Renal cortex interstitium (tissue), 15 donors: ENCODE measurements at places on chromosomes 5 and 9.
A peak's percentile ranks its signal among the peaks of the same experiment; 100 is the strongest.

- DNase-seq, result no peak
These were observed 3.9 kb upstream of the BARX1 start for GRCh38 chr9:93958819-93959682.

GRCh38 chr5:23606927-23607326 is 99.5 kb downstream of the PRDM9 start:
- DNase-seq, result no peak

DNA sequence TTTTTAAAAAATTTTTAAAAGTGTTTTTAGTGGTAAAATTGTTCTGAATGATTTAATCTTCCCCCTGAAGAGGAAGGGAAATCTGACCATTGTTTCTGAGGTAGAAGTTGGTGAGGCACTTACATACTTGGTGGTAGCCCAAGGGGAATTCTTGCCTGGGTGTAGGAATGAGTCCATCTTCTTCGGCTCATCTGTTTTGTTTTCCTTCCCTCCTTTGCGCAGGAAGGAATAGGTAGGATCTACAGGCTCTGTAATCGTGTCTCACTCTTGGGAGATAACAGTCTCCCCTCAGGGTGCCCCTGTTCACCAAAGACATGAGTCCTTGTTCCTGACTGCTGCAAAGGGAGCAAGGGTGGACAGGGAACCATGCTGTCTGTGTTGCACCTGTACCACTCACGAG is 138.1 kb downstream of the HSPA4 start:
- DNase-seq, result no peak

- DNase-seq, result no peak
These were observed 597.8 kb upstream of the CLINT1 start for GRCh38 chr5:158456756-158457155.

DNA sequence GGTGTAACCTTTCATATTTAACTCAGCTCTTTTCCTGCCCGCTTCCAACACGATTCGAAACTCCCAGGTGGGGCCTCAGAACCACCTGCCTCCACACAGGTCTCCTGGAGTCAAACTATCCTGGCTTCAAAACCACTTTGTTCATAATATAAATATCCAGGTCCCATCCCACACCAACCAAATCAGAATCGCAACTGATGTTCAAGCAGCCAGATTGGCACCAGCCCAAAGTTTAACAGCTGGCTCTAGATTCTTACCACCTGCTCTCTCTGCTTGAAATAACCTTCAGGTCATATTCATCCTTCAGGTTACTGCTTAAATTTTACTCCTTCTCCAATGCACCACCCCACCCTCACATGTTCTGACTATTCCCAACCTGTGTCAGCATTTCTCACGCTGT is 231.4 kb upstream of the TRPM3 start:
- no peak for DNase-seq

DNA sequence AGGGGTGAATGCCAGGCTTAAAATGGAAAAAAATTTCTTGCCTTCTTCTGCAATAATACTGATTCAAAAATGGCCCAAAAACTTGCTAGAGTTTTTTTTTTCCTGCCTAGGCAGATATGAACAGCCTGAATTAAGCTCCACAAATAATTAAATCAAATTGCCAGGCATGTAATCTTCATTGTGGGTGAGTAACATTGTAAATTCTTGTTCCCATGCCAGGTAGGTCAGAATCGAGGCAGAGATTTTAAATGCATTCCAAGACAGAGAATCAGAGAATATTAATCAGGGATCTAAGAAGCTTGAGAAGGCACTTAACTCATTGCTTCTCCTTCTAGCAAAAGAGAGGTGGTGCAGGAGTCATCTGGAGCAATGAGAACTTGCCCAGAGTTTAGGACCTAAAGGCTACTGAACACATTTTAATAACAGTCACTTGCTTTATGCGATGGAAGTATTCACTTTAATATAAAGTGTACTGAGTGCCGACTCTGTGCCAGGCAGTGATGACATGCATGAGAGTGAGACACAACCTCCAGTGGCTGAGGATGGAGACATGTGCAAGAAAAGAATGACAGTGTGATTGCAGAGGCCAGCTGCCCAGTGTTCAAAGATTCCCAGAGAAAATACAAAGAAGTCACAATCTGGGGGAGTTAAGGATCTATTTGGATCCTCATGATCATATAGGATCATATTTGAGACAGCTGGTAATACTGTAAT is 102.3 kb downstream of the APBA1 start:
- DNase-seq, result no peak

DNA sequence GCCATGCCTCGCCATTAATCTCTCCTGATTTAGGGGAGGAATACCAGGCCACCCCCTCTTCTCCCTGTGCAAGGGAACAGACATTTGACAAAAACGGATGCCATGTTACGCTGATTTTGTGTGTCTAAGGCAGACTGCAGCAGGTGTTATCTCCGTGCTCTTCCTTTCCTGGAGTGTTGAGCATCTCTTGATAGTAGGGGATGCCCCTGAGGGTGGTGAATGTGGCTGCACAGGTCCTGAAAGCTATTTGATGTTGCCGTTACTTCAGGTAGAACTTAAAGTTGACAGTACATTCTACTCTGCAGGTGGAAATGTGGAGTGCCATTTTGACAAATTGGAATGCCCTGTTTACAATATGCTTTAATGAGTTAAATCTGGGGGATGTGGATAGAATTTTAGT is 21.5 kb downstream of the TENT4A start:
- no peak for DNase-seq

- DNase-seq, result no peak
These were observed 11.8 kb upstream of the SLC9A3 start for GRCh38 chr5:535846-536698.

DNA sequence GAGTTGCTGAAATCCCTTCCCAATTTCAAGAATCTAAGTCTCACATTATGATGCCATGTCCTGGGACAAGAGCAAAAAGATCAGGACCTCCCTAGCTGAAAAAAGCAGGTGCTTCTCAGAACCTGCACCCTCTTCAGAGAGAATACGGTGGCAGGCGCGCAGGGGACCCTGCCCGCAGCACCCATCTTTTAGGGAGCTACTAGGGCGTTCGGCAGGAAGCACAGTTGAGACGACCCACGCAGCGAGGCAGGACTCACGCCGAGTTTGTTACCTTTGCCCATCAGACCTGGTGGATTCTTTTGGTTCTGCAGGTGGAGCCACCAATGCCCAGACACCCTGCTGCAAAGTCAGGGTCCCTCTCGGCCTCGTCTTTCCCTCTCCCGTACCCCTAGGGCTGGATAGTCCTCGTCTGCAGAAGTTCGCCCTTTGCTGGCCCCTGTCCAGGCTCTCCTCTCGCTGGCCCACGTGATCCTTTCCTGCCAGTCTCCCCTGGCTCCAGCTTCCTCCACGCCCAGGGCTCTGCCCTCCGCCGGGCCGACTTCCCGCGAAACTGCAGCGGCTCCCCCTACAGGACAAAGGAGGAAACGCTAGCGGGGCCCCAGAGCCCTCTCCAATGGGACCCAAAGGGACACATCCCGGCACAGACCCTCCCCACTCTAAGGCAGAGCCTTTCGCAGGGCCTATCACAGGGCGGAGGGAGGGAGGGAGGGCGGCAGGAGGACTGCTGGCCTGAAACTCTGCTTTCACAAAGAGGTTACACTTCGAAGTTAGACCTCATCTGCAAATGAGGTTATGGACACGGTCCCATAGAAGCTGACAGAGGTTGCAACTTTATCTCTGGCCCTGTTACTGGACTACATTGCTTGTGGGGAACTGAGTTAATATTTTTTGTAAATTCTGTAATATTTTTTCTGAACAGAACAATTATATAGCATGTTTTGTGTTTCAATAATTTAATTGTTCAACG is 28.8 kb downstream of the TMEM174 start:
- no peak for DNase-seq

DNA sequence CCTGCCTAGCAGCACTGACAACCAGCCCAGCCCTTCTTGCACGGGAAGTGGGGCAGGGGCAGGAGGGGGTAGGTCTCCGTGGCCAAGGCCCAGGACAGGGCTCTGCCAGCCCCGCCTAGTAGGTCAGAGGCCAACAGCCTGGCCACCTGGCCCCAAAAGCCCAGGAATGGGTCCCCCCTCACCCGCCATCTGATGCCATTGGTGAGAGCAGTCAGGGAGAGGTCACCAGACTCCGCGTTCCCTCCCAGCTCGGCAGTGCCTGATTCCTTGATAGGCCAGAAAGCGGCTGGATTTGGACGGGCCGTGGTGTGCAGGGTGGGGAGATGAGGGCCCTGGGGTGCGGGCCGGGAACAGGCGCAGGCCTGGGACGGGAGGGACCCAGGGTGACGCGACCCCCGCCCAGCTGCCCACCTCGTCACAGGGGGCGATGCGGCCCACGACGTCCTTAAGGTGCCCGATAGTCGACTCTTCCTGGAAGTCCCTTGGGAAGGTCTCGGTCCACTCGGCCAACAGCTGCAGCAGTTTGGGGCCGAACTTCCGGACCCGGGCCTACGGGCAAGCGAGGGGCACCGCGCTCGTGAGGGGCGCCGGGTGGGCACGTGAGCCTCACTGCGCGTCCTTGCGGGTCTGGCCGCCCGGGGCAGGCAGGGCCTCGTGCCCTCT is 64.5 kb upstream of the RNF130 start:
- DNase-seq, result no peak

- no peak for DNase-seq
These were observed 21.1 kb downstream of the RALGDS start for GRCh38 chr9:133099726-133100505.

DNA sequence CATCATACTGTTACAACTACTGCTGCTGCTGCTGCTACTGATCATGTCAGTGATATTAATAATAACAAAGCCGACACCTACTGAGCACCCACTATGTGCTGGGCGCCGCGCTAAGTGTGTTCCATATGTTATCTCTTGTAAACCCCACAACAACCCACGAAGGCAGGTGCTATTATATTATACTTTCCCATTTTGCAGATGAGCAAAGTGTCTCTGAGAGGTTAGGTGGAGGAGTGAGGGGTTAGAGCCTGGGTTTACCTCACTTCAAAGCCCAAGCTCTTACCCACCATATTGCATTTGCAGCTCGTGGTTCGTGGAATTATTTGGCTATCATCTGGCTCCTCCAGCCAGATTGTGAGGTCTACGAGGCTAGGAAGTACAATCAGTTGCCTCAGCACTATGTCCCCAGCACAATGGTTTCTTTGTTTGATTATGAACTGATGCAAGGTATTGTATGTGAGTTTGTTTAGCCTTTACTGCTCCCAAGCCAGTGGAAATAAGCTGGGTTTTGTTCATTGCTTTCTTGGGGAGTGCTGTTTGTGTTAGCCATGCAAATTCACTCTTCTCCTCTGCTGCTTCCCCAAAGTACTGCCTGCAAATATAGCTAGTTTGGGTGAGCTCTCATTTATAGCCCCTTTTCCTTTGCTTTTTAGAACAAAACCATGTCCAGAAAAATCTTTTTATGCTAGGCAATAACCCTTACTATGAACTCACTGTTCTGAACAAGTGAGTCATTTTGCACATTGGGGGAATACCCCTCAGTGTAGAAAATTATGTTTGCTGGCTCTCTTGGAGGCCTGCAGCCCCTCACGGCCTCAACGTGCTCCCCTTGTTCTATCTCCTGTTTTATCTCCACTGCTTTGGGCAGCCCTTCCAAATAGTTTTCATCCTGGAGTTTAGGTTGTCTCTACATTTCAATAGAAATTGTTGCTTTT is 47.9 kb downstream of the ALG2 start:
- no peak for DNase-seq

GRCh38 chr5:171207256-171207847 is 101.7 kb upstream of the TLX3 start:
- DNase-seq, result peak; percentile 13

GRCh38 chr9:81489046-81489445 is 200.3 kb downstream of the TLE1 start:
- no peak for DNase-seq

DNA sequence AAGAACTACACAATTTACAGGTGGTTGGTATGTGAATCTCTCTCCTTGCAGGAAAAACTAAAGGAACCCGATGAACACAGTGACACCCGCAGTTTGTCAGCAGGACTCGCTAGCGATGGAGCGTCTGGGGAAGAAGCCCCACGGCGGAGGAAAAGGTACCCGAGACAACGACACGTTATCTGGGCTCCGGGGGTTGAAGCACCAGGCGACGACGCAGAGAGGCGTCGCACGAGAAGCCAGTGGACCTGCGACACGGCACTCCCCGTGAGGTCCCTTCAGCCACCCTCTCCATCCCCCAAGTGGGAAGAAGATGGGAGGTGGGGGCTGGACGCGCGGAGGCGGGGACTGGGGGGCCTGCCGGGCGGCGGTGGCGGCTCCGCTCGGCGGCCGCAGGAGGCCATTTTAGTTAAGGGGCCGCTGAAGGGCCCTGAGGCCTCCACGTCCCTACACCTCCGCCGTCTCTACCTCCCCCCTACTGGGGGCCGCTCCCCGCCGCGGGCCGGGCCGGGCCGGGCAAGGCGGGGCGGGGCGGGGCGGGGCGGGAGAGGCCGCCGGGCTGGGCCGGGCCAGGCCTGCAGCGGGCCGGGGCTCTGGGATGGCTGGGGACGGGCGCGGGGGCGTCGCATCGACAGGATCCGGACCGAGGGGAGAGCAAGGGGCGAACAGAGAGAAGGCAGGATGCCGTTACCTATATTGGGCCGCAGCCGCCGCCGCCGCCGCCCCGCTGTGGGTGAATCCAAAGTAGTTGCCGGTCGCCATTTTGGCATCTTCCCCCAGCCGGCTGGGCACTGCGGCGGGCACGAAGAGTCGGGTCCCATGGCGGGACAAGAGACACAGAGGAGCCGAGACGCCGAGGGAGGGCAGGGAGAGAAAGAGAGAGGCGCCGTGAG is 754 bp downstream of the ZFR start:
- DNase-seq, result peak; percentile 40

GRCh38 chr5:45383985-45384384 is 312.2 kb downstream of the HCN1 start:
- DNase-seq, result no peak

DNA sequence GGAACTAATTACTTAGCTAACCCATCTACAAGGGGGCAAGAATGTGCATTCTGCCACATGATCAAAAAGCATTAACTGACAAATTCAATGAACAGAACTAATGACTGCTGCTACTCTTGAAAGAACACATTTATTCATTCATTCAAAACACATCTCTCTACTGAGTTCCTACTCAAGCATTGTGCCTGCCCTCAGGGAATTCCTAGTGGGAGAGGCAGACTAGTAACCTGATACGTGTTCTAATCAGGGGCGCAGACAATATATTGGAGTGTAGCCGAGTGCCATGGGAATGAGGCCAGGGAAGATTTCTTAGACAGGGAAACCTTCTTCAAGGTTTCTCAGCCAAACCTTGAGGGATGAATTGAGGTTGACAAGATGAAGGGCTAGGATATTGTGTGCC is 56.7 kb upstream of the PAPPA start:
- no peak for DNase-seq

DNA sequence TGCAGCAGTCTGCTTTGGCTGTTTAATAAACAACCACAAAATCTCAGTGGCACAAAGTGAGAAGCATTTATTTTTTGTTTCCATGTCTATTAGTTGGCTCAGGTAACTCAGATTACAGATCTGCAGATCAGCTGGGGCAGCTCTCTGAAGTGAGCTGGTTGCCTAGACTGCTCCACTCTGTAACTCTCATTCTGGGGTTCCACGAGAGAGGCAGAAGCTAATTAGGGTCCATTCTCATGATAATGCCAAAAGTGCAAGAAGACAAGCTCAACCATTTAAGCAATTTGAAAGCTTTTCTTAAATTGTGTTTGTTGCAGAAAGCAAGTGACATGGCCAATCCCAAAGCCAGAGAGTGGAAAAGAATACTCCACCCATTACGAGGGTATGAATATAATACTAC is 13.2 kb downstream of the MEIKIN start:
- no peak for DNase-seq

GRCh38 chr5:150208187-150209098 is 18.6 kb downstream of the SLC6A7 start:
- DNase-seq, result no peak
